Left cardiac atrium (tissue), 4 donors: ENCODE measurements at places on chromosomes 13 and 19. TPM values are rescaled to one million over a fixed set of nuclear protein-coding genes. Genes with fewer than 3 reads are reported as not detected.

The ZFP14 gene
- 3.3 TPM for total RNA-seq

The LMTK3 gene
- total RNA-seq, result 2.9 TPM

The LRRC63 gene
- total RNA-seq, result 0.15 TPM

The LILRA6 gene
- 6.0 TPM for total RNA-seq

The NRTN gene
- 28.7 TPM for total RNA-seq

The TBXA2R gene
- total RNA-seq, result 3.7 TPM

The ZNF382 gene
- 12.1 TPM for total RNA-seq

The SLC15A1 gene
- total RNA-seq, result not detected

The C13orf42 gene
- not detected for total RNA-seq

The PLPP2 gene
- total RNA-seq, result 0.76 TPM

The ABCA7 gene
- total RNA-seq, result 10.0 TPM

The ZNF573 gene
- total RNA-seq, result 11.0 TPM

The CD70 gene
- total RNA-seq, result not detected

The URAD gene
- total RNA-seq, result not detected

The ZNF497 gene
- total RNA-seq, result 0.37 TPM

The PTGIR gene
- 14.8 TPM for total RNA-seq

DNA sequence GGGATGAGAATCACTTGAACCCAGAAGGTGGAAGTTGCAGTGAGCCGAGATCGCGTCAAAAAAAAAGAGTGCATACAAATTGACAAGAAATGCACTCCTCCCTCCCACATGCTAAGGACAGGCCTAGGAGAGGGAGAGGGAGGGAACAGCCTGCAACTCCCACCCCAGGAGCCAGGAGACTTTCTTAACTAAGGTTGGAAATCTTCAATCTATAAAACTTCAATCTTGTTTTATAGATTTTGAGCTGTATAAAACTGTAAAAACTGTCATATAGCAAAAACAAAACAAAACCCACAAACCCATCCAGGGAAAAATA is 1.3 kb upstream of the SYCN start:
- DNase-seq, result no peak

DNA sequence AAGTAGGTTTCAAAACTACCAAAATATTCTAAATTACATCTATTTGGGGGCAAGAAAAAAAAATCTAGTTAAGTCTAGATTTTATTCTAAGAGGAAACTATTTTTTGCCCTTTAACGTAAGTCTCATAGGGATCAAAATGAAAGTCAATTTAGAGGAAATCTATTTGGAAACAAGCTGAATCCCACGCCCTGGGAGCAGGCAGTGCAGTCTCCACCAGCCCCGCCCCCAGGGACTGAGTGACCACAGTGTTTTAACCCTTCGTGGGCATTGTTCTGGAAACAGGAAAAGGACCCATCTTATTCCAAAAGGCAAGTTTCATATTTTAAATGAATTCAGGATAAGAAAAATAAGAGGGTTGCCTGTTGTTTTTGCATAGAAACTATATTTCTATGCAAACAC is 209.7 kb downstream of the SPRY2 start:
- peak; percentile 87 for DNase-seq

GRCh38 chr13:85651440-85651839 is 147.8 kb downstream of the SLITRK6 start:
- DNase-seq, result no peak

DNA sequence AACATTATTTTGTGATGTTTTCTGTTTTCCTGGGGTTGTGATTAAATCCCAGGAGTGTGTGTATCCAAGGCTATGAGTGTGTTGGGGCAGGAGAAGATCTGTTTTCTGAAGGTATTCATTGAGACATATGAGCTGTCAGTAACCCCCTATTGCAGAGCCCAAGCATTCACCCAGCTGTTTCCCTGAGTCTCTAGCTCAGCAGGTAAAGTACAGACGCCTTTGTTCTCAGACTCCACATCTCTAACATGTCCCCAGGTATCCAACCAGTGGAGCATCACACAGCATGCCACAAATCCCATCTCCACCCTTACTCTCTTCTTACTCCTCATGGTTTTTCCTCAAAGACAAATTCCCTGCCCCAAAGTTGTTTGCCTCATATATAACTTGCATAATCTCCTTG is 213.6 kb downstream of the PCDH20 start:
- no peak for DNase-seq

DNA sequence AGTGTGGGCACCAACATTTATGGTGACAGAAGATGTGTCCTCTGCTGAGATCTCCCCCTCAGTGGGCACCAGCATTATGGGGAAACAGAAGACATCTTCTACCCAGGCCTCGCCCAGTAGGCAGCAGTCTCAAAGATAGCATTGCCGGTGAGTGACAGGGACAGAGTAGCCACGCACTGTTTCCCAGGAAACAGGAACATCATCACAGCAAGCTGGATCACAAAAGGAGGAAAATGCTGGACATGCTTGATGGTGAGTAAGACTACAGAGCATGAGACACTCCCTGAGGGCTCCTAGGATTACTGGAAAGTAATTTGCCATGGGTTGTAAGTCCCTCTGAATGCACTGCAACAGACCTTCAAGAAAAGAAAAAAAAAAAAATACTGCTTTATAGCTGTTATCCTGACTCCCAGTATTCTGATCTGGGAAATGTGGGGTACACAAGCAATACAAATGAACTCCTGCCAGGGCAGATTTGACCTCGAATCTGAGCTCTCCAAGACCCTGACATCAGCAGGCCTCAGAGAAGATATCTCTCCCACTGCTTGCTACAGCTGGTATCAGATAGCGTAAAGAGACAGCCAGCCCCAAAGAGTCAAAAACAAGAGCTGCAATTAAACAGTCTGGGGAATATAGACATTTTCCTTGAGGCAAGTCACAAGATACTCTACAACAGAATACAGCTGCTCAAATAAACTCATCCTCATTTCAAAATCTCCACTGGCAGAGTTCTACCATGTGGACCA is 180.4 kb downstream of the RBM26 start:
- DNase-seq, result no peak

GRCh38 chr19:54207676-54207982 is 7.0 kb downstream of the RPS9 start:
- DNase-seq, result no peak

GRCh38 chr19:21308773-21309172 is 20.4 kb downstream of the ZNF708 start:
- no peak for DNase-seq

GRCh38 chr19:33640773-33641172 is 19.0 kb downstream of the CHST8 start:
- no peak for DNase-seq

DNA sequence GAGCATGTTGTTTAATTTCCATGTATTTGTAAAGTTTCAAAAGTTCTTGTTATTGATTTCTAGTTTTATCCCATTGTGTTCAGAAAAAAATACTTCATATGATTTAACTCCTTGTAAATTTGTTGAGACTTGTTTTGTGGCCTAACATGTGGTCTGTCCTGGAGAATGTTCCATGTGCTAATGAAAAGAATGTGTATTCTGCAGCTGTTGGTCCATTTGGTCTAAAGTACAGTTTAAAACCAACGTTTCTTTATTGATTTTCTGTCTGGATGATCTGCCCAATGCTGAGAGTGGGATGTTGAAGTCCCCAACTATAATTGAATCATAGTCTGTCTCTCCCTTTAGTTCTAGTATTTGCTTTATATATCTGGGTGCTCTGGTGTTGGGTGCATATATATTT is 34.9 kb upstream of the TPP2 start:
- DNase-seq, result no peak

DNA sequence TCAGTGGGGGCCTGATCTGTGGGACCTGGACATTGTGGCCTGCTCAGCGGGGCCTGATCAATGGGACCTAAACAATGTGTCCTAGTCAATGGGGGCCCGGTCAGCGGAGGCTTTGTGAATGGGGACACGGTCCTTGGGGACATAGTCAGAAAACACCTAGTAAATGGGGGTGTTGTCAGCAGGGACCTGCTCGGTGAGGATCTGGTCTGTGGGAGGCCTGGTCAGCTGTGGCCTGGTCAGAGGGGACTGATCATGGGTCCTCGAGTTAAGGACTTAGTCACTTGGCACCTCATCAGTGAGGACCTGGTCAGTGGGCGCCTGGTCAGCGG is 44.5 kb upstream of the TPM4 start:
- DNase-seq, result peak; percentile 19

GRCh38 chr19:31781542-31781941 is 432.3 kb upstream of the TSHZ3 start:
- DNase-seq, result no peak

DNA sequence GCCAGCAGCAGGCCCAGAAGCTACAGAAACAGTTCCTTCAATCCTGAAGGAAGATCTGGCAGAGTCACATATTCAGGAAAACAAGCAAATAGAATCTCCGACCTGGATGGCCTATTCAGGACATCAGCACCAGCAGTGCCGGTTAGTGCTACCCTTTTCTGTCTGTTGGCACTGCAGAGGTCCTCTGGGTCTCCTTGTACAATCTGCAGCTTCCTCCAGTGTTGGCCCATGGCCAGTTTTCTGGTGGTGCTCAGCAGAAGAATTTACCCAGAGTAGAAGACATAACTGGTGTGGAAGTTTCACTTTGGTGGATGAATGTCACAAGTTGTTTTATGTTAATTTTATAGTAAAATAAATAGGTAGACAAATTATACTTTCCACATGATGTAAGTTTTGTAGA is 498.1 kb downstream of the COG6 start:
- peak; percentile 40 for DNase-seq

DNA sequence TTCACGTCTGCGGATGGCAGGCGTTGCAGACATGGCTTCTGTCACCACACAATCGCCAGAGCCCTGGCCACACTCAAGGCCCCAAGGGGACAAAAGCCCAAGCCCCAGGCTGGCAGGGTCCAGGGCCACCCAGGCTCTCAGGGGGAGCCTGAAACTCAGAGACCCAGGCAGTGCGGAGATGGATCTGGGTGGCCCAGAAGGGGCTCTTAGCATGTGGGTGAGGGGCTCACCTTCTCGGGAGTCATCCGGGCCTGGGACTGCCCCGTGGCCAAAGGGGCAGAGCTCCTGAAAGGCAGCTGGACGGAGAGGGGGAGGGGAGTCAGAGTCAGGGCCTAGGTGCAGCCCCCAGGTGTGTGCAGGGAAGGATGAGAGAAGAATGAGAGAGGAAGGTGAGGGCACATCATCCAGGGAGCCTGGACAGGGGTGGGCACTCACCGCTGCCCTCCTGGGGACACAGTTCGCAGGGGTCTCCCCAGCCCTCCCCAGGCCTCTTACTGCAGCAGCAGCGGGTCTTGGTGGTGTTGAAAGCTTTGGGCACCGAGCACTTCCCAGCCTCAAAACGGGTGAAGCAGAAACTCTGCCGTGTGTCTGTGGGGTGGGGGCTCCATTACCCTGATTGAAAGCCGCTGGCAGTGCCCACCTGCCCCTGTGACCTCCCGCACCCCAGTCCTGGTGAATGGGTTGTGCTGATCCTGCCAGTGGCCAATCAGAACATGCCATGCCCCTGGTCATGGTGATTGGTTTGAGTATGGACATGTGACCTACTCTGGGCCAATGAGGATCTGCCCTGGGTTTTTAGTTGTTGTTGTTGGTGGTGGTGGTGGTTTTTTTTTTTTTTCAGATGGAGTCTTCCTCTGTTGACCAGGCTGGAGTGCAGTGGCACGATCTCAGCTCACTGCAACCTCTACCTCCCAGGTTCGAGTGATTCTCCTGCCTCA is 37.4 kb downstream of the CCL25 start:
- no peak for DNase-seq

- no peak for DNase-seq
Measured at GRCh38 chr13:24148414-24149235, 11.9 kb upstream of the SPATA13 start.

DNA sequence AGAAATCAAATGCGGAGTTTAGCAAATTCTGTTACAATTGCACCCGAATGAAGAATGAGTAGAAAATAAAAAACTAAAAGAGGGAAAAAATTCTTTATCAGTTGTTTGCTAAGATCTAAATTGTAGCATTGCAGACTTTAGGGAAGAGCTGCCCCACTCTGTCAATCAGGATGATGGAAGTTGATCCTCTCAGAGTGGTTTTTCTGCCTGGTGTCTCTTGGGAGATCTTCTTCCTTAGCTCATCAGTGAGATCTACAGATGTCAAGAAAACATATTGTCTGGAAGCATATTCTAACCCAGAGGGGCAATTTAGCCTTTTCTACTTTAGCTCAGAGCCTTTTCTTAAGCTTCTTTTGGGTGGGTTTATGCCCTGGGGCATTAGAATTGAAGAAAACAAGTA is 223.2 kb upstream of the PCDH17 start:
- no peak for DNase-seq

- no peak for DNase-seq
Measured at GRCh38 chr13:101291206-101291605, 125.1 kb downstream of the NALCN start.

- DNase-seq, result no peak
Measured at GRCh38 chr13:109673477-109673876, 112.9 kb downstream of the IRS2 start.

- DNase-seq, result no peak
Measured at GRCh38 chr19:2097203-2097885, 629 bp downstream of the IZUMO4 start.

GRCh38 chr13:88154001-88154400 is 482.8 kb downstream of the SLITRK5 start:
- DNase-seq, result no peak

GRCh38 chr13:41931337-41931736 is 29.6 kb downstream of the VWA8 start:
- DNase-seq, result no peak
